ENCODE measurements at places on chromosomes 3 and 15.

DNA sequence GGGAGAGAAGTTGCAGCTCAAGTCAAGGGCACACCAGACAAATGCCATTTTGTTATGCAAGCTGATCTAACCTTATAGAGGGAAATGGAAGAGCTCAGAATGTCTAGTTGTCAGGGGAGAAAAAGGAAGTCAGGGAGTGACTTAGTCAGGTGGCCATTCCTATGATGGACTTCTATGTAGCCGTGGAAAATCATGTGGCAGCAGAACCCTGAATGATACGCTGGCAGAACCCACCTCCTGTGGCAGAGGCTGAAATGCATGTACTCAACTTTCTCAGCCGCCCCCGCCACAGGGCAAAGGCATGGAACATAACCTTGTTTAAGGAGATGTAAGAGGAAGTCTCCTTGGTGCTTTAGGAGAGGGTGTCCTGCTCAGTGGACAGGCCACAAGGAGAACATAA lies 37.7 kb upstream of the PARL start:
- DNase-seq: no peak

DNA sequence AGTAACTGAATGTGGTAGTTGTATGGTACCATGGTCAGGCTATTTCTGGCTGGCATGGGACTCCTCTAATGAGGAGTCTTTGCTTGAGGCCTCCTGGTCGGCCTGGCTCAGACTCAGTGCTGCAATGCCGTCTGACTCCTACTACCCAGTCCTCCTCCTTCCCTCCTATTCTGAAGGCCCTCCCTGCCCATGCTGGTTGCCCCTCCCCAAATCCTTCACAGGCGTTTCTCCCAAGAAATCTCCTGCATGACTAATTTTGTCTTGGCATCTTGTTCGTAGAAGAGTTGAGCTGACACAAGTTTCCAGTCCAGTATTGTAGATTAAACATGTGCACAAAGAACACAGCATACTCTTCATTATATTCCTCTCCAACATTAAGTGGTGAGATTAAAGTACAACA lies 115.5 kb downstream of the NFKBIZ start:
- DNase-seq: no peak

- no peak for DNase-seq
Observed at GRCh38 chr3:18745472-18745871, 320.3 kb upstream of the SATB1 start.

- no peak for DNase-seq
Observed at GRCh38 chr3:64331605-64332004, 106.3 kb upstream of the PRICKLE2 start.

DNA sequence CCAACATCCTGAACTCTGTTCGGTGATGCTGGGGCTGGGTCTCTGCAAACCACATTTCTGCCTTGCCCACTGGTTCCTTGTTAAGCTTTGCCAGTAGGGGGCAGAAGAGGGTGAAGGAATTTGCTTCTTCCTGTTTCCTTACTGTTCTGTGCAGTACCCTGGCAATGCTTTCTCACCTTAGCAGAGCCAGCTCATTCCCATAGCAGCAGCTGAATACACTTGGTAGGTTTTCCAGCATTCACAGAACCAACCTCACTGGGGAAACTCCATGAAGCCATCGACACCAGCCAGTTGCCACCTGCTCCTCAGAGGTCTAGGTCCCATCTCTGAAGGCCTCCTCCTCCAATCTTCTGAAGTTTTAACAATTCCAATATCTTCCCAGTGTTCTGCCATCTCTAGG lies 308.4 kb downstream of the PDCD6IP start:
- DNase-seq: no peak
